ENCODE measurements at places on chromosomes 6 and 20.

DNA sequence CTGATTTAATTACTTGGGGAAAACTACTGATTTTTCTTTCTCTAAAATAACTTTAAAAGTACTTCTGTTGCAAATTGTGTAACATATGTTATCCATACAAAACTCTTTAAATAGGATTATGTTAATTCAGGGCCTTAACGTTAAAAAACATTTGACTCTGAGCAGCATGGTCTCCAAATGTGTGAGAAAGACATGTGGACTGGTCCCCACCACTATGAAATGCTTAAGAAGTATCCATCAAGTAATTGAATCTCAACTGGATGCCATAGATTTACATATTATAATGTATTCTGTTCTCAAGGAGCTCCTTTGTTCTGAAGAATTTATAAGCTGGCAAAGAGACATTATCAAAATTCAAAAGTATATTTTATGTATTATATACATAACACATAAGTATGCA lies 130.8 kb upstream of the HEY2 start:
- DNase-seq: no peak

DNA sequence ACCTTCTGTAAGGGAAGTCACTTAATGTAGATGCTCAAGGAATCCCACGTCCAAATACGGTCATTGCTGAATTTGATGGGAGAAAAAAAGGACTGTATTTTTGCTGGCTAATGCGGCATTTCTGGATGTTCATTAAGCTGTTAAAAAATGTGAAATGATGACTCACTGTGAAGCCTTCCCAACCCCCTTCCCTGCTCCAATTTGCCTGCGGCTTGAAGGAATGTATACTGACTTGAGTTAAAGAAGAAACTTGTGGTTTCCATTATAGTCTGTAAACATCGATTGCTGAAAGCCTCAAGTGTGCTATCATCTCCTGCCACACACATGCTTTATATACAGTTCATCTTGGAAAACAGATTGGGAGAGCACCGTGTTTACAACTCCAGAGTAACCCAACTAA lies 249.1 kb upstream of the JAG1 start:
- no peak for DNase-seq

DNA sequence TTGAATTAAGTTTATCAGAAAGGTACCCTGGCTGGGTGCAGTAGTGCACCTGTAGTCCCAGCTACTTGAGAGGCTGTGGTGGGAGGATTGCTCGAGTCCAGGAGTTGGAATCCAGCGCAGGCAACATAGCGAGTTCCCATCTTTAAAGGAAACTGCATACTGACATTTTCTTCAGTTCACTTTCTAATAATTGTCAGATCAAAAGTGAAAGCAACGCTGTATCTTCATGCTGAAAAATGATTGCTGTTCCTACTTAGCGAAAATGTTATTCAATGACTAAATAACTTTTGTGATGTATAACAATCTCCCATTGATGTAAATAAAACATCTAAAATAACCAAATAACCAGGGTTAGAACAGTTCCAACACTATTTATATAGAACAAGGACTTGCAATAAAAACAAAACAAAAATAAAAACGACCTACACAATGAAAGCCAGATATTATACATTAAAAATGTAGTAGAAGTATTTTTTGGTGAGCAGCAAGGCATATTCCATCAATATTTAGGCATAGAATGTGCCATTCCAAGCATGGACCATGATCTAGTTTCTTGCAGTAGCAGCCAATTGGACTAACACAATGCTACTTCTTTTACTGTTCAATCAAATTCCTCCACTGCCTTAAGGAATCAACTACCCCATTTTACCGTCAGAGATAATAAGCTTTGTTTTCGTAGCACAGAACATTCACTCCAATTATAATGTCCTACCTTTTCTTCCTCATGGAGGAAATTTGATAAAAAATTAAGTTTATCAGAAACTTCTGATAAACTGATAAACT lies 1.5 kb downstream of the LATS1 start:
- DNase-seq: no peak

DNA sequence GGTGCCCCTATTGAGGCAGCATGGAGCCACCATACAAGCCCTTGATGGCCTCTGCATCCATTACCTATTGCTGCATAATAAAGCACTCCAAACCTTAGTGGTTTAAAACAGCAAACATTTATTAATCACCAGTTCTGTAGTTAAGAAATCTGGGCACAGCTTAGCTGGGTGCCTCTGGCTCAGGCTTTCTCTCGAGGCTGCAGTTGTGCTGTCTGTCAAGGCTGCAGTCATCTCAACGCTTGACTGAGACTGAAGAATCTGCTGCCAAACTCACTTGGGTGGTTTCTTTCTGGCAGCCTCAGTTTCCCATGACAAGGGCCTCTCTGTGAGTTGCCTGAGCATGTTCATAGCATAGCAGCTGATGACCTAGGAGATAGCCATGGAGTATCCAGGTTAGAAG lies 207.4 kb upstream of the LRFN2 start:
- DNase-seq: no peak

DNA sequence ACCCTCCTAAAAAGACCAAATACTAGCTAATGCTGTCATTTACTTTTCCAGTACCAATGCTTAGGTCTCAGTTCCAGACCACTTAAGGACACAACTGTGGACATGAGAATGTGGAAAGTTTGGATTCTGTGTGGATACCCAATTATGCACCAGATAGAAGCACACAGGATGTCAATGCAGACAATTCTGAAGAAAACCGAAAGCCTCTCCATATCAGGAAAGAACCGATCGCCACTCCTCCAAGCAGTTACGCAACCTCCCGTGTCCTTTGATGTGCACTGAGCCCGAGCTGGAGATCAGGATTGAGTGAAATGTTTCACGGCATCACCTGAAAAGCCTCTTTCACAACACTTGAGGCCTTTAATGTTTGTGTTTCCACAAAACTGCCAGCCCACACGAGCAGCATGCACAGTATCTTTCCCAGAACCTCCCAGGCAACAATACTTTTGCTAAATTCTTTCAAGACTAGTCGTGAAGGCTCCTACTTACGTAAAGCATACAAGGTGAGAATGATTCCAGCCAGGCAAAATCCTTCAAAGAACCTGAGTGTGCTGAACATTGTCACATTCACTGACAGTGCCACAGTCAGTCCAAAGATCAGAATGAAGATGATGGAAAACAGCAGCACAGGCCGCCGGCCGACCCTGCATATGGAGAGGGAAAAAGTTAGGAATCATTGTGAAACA lies 47.0 kb downstream of the SLC22A23 start:
- DNase-seq: no peak

Data from CD8-positive, alpha-beta memory T cell (primary cell).